Central memory CD8-positive, alpha-beta T cell (primary cell): ENCODE measurements at places on chromosomes 2 and 18.

- DNase-seq: no peak
These were observed 377.8 kb upstream of the SLC14A2 start for GRCh38 chr18:45237343-45238098.

- no peak for DNase-seq
These were observed 172.2 kb upstream of the HAAO start for GRCh38 chr2:42964439-42965083.

- no peak for DNase-seq
These were observed 87.9 kb downstream of the ICOS start for GRCh38 chr2:204024503-204024902.

DNA sequence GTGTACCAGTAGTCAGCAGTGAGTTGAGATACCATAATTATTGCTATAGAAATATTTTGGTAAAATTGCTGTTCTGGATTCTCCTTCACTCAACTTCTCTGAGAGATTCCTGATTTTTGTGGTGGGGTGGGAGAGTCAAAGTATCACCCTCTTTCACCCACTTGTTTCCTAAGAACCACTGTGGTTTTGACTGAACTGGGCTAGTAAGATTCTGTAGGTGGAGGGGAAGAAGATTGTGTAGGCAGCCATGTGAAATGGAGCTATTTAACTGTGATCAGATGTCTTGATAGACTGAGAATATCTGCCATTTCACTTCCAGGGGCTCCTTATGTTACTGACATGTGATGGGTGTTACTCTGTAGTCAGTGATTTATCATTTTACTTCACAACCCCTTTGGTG lies 45.3 kb downstream of the BIRC6 start:
- DNase-seq: no peak

DNA sequence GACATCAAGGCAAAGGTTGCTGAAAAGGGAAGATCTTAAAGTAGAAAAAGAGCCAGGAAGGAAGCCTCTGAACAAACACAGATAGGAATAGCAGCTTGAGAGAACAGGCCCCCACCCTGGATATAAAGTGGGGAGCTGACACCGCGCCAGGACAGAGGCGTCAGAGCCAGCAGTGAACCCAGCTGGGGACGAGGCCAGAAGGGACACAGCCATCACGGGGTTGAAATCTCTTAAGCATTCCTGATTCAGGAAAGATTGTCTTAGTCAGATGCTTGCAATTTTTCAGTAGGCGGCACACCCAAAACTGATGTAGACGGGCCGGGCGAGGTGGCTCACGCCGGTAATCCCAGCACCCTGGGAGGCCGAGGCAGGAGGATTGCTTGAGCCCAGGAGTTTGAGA lies 93.8 kb upstream of the PHLPP1 start:
- no peak for DNase-seq

GRCh38 chr2:21910832-21911507 lies 787.2 kb downstream of the TDRD15 start:
- no peak for DNase-seq

GRCh38 chr2:223949241-223949840 lies 4.2 kb upstream of the WDFY1 start:
- DNase-seq: no peak

GRCh38 chr2:16392647-16393499 lies 272.8 kb downstream of the CYRIA start:
- no peak for DNase-seq

DNA sequence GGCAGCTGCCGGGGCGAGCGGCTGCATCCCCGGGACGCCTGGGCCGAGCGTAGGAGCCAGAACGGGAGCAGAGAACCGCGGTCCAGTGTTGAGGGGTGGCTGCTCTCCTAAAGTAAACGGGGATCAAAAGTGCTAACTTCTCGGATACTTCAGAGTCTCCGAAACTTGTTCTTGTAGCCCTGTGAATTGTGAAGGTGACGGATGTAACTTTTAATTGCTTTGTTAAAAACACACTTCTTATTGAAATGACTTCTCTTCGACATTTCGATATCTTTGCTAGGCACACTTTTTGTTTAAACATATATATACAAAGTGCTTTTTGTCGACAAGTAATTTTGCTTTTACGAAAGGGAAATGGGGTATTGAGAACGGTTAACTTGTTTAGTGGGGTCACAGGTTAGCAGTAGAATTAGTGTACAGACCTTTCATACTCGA lies 540 bp downstream of the ATP9B start:
- no peak for DNase-seq
